H54 (cell line): ENCODE measurements at places on chromosomes 7 and 10.

- no peak for DNase-seq
These were observed 145.3 kb downstream of the CELF2 start for GRCh38 chr10:11162828-11163599.

DNA sequence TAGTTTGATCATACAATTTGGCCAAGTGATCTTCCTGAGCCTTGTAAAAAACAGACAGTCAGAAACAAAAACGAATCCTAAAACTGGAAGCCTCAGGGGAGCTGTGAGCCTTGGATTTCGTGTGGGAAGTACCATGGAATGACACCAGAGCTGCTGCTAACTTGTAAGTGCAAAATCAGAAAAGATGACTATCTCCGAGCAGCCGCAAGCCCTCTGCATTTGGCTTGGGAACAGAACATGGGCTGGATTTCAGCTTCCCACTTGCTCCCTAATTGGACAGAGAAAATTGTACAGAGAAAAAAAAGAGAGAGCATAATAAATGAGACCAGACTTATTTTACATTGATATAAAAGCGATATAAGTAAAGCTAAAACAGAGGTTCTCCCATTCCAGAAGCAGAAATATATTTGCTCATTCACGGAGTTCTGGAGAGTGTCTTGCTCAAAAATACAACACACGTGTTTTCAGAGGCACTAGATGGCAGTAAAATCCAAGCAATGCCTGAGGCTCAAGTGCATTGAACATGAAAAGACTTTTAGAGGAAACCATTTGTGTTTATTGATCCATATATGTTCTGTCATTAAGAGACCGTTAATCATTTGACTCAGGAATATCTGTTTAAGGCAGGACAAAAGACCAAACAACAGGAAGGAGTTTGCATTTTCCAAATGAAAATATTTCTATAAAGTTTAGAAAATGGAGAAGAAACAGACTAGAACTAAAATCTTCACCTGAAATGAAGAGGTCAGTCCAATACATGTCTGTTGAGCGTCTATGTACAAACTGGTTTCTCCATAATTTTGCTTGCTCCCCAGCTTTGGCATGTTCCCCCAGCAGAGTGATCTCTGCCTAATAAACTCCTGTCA is 78.3 kb upstream of the SLC26A5 start:
- no peak for DNase-seq

DNA sequence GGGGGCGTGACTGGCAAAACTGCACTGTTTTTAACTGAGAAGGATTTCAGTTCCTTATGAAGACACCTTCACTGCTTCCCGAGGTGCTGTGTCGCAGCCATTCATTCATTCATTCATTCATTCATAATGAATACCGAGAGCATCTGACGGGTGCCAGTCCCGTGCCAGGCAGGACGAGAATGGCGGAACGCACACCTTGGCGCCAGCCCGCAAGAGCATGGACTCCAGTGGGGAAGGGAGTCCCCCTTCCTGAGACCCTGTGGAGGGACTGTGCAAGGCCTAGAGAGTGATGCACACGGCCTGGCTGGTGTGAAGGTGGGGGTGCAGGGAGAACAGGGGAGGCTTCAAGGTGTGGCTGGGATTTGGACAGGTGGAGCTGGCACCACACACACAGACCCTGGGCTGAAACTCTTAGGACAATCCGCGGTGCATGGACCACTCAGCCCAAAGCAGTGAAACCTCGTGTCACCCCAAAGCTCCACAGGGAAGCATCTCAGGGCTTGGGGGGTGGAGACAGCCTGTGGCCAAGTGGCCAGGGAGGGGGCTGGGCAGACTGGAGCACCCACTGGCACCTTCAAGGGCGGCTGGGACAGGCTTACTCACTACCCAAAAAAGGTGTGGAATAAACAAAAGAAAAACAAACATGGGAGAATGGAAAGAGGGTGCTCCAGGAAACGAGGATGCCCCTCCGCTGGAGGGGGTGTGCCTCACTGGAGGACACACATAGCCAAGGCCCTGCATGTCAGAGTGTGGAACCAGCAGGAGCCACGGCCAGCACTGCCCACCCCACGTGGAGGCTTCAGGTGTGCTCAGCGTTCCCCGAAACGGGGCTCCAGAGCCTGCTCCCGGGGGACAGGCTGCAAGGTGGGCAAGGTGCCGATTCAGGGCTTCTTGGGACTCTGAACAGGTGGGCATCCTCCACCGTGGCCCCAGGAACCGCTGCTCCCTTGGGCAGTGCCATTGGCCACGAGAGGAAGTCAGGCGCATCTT is 37.7 kb downstream of the EBF3 start:
- no peak for DNase-seq

GRCh38 chr7:22426463-22427094 is 69.6 kb upstream of the RAPGEF5 start:
- no peak for DNase-seq

GRCh38 chr10:97888641-97889262 is 39.1 kb downstream of the GOLGA7B start:
- DNase-seq = peak; percentile 89

GRCh38 chr10:8224591-8224990 is 170.1 kb downstream of the GATA3 start:
- no peak for DNase-seq

GRCh38 chr7:158123753-158124152 is 463.9 kb downstream of the PTPRN2 start:
- DNase-seq = no peak

DNA sequence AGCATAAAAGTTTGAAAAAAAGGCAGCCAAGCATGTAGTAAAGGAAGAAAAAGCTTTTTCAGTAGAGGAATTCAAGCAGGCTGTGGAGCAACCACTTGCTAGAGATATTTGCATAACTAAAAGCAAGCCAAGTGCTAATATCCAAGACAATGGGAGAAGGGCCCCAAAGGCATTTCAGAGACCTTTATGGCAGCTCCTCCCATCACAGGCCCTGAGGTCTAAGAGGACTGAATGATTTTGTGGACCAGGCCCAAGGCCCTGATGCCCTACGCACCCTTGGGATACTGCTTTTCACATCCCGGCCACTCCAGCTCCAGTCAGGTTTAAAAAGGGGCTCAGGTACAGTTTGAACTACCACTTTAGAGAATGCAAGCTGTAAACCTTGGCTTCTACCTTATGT is 261.7 kb upstream of the SEMA3C start:
- no peak for DNase-seq

GRCh38 chr10:29922892-29923291 is 136.5 kb downstream of the JCAD start:
- no peak for DNase-seq

DNA sequence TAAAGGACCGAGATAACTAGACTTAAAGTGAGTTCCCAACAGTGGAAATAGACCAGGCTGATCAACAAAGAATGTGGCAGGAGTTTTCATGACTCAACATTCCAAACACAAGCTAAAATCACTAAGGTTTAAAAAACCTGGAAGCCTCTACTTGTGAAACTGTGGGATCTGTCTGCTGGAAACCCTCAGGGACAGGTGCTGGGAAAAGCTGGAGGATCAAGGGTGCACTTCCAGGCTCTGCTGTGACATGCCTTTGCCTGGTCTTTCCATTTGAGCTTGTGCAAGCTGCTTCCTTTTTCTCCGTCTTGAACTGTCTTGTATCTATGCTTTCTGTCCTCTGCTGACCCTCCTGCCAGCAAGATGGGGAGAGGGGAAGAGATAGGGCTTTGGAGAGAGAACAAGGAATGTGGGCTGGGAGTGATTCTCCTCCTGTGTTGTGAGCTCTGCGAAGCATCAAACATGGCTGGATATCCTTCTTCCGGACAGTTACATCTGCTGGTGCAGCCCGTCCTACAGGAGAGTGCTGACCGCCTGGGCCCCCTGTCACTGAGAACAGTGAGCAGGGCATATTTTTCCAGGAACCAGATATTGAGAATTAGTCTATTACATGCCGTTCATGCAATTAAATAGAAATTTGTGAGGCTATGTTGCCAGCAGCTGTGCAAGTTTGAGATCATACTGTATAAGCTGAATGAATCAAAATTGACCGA is 25.5 kb downstream of the ARHGAP22 start:
- DNase-seq = no peak

GRCh38 chr10:61830846-61831273 is 70.6 kb upstream of the ARID5B start:
- DNase-seq = no peak

- no peak for DNase-seq
These were observed 376.2 kb upstream of the SEMA3C start for GRCh38 chr7:81294897-81295515.

DNA sequence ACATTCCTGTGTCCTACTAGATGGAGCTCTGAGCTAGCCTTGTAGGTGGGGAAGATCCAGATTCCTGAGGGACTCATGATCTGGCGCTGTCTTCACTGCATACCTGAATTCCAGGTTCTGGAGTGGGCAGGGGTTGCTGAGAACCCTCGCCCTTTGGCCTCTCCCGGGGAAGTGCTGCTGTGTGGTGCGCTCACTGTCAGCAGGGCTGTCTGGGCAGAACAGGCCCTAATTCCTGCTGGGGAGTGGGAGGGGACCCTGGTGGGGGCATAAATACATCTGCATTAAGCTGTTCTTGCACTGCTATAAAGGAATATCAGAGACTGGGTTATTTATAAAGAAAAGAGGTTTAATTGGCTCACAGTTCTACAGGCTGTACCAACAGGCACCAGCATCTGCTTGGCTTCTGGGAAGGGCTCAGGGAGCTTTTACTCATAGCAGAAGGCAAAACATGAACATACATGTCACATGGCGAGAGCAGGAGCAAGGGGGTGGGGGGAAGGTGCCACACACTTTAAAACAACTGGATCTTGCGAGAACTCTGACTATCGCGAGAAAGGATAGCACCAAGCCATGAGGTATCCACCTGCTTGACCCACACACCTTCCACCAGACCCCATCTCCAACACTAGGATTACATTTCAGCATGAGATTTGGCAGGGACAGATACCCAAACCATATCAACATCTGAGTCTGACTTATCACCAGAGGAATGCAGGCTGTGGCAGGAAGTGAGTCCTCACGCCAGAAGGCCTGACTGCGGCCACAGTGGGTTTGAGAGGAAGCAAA is 115.0 kb downstream of the ADCY1 start:
- peak; percentile 92 for DNase-seq

- DNase-seq = no peak
These were observed 420.2 kb upstream of the NFE2L3 start for GRCh38 chr7:25731846-25732245.

DNA sequence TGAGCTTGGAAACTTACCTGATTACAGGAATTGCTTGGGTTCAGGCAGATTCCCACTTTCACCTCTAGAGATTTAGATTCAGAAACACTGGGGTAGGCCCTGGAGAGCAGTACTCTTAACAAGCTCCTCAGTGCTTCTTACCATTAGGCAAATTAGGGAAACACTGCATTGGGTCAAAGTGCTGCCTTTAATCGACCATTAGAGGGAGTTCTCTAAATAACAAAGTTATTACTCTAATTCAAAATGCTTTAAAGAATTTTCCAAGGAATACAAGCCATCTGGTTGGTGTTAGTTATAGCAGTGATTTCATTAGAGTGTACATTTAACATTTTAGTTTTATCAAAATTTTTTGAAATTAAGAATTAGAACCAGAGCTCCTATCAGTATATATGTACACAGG is 324.5 kb downstream of the GFRA1 start:
- DNase-seq = no peak

DNA sequence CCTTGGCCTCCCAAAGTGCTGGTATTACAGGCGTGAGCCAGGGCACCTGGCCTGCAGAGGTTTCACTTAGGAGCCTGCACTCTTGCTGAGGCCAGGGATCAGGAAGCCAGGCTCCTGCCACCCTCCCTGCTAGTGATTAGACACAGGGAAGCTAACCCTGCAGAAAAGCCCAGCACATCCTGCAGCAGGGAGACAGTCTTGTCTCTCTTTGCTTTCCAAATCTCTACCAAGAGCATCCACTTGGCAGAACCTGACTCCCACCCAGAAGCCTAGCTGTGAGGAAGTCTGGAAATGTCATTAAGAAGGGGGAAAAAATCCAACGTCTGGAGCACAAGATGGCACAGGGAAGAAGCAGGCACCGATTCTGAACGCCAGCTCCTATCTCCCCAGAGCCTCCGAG is 8.0 kb upstream of the FAM171A1 start:
- DNase-seq = no peak

- no peak for DNase-seq
These were observed 1.3 kb upstream of the TNRC18 start for GRCh38 chr7:5424749-5425506.

DNA sequence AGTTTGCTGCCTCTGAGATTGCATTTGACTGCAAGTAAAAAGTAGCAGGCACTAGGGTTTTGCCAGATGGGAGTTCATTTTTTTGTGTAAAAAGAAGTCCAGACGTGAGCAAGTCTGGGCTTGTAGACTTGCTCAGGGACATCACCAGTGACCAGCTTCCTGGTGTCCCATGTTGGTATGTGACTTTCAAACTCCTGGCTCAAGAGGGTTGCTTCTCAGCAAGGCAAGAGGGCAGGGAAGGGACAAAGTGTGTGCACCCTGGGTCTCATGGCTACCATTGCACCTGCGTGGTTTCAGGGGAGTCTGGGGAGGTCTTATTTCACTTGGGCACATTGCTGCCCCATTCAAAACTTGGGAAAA is 79.3 kb upstream of the ZNF716 start:
- DNase-seq = no peak

DNA sequence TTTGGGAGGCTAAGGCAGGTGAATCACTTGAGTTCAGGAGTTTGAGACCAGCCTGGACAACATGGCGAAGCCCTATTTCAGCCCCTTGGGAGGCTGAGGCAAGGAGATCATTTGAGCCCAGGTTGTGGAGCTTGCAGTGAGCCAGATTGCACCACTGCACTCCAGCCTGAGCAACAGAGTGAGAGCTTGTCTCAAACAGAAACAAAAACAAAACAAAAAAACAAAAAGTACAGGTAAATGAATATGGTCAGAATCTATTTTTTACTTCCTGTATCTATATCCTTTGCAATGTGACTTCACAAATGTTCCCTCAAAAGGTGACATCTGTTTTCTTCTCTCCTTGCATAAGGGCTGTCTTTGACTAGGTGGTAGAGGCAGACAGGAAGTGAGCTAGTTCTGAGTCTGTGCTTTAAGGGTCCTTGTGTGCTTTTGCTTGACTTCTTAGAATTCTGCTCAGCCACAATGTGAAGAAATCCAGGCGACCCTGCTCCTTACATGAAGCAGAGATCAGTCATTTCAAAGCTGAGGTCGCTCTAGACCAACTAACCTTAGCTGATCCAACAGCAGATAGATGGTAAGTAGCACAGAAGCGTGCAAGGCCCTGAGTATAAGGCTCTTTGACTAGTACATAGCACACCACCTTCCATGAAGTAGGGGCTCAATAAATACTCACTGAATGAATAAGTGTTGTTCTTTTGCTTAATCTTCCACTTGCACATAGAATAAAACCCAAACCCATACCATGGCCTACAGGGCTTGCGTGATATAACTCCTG is 423.2 kb upstream of the PCDH15 start:
- no peak for DNase-seq

- no peak for DNase-seq
These were observed 133.9 kb downstream of the AUTS2 start for GRCh38 chr7:69732203-69732602.

GRCh38 chr7:29345590-29345989 is 151.0 kb downstream of the CHN2 start:
- DNase-seq = no peak

- no peak for DNase-seq
These were observed 2.8 kb upstream of the TRRAP start for GRCh38 chr7:98875501-98875900.
